ENCODE measurements at places on chromosomes 16 and 17.

DNA sequence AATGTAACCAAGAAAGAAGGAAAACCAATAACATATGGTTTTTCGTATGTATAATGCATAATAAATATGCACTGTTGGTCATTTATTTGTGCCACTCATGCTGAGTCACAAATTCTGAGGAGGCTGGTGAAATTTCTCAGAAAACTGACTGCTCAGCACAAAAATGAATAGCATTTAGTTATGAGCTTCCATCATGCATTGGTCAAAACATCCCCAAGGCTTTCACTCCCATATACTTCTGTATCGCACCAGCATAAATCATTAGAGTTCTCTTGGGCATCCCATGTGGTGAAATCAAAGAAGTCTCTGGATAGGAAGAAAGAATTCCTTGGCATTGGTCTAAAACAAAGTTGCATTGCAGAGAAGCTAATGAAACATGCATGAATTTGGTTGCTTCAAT is 785.6 kb upstream of the CDH8 start:
- no peak for DNase-seq

GRCh38 chr16:74556375-74556922 is 50.5 kb downstream of the GLG1 start:
- no peak for DNase-seq

DNA sequence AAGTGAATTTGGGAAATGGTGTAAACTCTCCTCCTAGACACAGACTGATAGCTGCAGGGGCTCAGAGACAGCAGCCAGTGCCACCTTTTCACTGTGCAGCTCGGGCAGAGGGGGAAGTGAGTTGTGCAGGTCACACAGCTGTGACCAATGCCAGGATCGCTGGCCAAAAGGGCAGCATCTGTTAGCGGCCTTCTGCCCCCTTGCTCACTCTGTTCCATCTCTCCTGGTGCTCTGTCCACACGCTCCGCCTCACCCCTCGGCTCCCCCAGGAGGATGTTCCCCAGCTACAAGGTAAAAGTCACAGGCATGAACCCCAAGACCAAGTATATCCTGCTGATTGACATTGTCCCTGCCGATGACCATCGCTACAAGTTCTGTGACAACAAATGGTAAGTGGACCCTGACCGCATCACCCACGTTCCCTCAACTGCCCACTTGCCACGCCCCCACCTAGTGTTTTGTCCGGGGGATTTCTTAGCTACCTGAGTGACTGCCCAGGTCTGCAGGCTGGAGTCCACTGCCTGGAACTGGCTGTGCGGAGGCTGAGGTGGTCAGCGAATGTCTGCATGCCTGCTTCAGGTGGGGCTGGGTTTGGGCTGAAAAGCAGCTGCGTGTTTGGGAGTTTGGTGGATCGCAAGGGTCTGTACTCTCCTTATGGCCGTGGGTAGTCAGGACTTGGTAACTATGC is 13.5 kb downstream of the TBX4 start:
- no peak for DNase-seq

- no peak for DNase-seq
Observed at GRCh38 chr17:37092701-37093100, 143.9 kb downstream of the AATF start.

- DNase-seq: no peak
Observed at GRCh38 chr17:13003454-13003851, 14.4 kb downstream of the ELAC2 start.

DNA sequence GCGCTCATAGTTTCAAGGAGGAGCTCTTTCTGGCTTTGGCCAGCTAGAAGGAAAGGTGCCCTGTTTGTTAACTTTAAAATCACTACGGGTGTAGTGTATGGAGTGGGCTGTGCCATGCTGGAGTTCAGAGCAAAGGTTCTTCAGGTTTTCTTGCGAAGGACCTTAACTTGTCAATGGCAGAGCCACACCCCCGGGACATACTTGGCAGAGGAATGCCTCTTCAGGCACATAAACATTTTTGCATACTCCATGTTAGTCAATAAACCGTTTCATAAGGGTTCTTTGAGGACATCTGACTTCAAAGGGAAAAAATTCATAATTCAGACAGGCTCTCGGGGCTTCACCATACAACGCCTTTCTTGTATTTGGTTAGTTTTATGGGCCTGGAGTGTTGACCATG is 113.0 kb upstream of the PLCG2 start:
- no peak for DNase-seq

- DNase-seq: peak; percentile 74
Observed at GRCh38 chr17:39667945-39668924, at the start of gene PNMT. PNMT (plus strand) TSS chr17:39668453; CDS start chr17:39668476, 23 bp downstream.

DNA sequence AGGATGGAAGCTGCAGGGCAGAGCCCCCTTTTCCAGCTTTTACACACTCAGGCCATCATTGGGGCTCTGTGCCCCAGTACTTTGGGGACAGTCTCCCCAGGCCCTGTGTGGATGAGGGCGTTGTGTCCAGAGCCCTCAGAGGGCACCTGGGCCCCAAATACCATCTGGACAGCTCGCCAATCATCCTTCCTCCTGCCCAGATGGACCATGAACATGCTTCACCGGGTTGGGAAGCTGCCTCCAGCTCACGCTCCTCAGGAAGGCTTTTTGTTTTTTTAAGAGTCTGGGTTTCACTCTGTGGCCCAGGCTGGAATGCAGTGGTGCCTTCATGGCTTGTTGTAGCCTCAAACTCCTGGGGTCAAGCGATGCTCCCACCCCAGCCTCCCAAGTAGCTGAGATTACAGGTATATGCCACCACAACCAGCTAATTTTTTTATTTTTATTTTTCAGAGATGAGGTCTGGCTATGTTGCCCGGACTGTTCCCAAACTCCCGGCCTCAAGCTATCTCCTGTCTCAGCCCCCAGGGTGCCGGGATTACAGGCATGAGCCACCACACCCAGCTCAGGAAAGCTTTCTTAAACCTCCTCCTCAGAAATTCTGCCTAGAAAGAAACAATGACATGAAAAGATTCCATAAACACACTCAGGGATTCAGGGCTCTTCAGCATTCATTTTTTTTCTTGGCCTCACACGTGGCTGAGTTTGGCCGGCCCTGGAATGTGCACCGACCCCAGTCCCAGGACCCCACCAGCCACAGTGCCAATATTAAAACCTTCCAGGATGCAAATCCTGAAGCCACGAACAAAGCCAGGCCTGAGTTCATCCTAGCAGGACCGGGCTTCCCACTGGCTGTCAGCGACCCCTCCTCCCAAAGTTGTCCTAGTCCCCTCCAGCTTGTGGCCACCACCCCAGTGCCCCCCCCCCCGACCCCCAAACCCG is 27.4 kb upstream of the ZNF423 start:
- DNase-seq: no peak

- DNase-seq: no peak
Observed at GRCh38 chr16:79589601-79590102, 10.9 kb downstream of the MAF start.

GRCh38 chr16:75060723-75061122 is 55.9 kb downstream of the LDHD start:
- no peak for DNase-seq

DNA sequence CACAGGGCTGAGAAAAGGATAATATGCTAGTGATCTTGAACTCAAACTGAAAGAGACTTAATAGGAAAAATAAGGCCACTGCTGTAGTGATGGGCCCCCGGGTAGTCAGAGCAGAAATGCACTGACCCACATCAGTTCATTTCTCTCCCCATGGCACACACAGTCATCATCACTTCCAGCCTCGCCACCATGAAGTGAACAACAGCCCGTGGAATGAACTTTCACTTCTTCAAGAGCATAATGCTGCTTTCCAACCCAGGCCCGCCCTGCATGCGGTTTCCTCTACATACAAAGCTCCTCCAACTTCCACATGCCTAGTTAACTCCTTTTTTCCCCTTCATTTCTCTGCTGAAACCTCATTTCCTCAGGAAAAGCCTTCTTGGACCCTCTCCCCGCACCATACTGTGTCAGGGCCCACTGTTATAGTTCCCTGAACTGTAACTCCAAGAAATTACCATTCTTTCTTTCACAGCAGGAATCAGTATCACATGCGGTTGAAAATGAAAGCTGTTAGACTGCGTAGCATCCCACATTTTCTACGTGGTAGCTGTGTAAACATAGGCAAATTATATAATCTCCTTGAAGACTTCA is 65.8 kb upstream of the SMIM36 start:
- DNase-seq: peak; percentile 18

DNA sequence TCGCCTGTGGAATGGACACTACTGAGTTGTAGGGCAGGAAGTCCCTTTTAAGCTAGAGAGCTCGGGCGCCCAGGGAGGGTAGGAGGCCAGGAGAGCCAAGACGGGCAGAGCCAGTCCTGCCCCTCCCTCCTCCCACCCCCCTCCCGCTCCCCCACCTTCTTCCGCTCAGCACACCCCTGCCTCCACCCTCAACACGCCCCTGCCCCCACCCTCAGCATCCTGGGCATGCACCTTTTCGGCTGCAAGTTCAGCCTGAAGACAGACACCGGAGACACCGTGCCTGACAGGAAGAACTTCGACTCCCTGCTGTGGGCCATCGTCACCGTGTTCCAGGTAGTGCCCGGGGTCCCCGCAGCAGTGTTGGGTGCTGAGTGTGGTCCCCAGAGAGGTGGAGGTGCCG is 18.3 kb downstream of the TPSG1 start:
- peak; percentile 8 for DNase-seq

GRCh38 chr16:85290626-85291301 is 178.5 kb upstream of the CIBAR2 start:
- DNase-seq: no peak

DNA sequence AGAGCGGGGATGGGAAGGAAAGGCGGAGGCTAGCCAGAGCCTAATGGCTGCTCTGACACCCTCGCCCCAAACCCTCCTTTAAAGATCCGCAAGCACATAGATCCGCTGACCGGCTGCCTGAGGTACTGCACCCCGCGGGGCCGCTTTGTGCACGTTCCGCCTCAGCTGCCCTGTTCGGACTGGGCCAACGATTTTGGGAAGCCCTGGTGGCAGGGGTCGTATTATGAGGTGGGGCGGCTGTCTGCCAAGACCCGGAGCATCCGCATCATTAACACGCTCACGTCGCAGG is 663 bp downstream of the CYB5D1 start:
- DNase-seq: peak; percentile 48

GRCh38 chr17:71765437-71765836 is 355.4 kb upstream of the SOX9 start:
- DNase-seq: no peak

GRCh38 chr17:65402513-65403496 is 158.6 kb downstream of the AXIN2 start:
- no peak for DNase-seq

- DNase-seq: no peak
Observed at GRCh38 chr17:60134396-60135150, 15.2 kb upstream of the CA4 start.

Measured in activated CD4-positive, alpha-beta T cell treated with anti-CD3 and anti-CD28 coated beads, Interleukin-2, amount 50 U/mL, for 1 hour (primary cell).